ENCODE measurements at places on chromosomes 13 and 19. TPM values are rescaled to one million over a fixed set of nuclear protein-coding genes. Genes with fewer than 3 reads are reported as not detected.

DNA sequence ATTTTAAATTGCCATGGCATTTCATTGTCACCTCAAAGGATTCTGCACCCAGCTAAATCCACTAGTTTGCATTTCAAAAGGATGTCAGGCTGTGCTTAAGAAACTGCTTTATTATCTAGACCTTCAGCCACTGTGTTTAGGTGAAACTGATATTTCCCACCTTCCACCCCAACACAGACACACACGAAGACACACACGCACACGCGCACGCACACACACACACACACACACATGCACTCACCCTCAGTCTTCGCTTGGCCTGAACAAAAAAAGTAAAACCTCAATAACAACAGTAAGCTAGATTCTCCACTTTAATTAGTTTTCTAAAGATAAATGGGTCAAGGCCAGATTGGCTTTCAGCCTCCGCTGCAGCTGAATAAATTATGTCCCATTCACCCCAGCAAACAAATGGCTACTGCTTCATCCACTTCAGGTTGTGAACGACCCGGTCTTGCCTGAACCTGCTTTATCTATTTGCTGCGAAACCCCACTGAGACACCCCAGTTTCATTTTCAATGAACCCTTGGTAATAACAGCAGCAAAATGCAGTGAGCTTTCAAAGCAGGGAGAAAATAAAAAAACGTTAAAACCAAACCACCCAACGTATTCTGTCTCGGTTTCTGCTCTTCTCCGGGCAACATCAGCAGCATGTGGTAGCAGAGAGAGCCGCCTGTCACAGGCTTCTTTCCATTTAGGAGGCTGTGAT lies 166.8 kb downstream of the DCT start:
- H3K4me1 ChIP-seq: no peaks in the 10 kb centered on the region
- H3K4me3 ChIP-seq: no peak overlapping the region
- no peak overlapping the region for H3K27ac ChIP-seq
- DNase-seq: no peak
- no peaks in the 10 kb centered on the region for H3K27me3 ChIP-seq

GRCh38 chr19:54218259-54218658 lies 4.5 kb downstream of the LILRB3 start:
- no peaks in the 10 kb centered on the region for H3K4me1 ChIP-seq
- no peak overlapping the region for H3K4me3 ChIP-seq
- H3K27ac ChIP-seq: no peak overlapping the region
- H3K36me3 ChIP-seq: peaks cover 6% of the 10 kb centered on the region
- peaks cover 2% of the 10 kb centered on the region for H3K27me3 ChIP-seq

SUPT20H gene
- total RNA-seq: 60.3 TPM

- no peak overlapping the region for H3K4me3 ChIP-seq
- DNase-seq: no peak
- no peaks in the 10 kb centered on the region for H3K4me1 ChIP-seq
- no peak overlapping the region for H3K27ac ChIP-seq
- H3K36me3 ChIP-seq: no peaks in the 10 kb centered on the region
Observed at GRCh38 chr13:24196593-24197197, 36.2 kb downstream of the SPATA13 start.

TYROBP gene
- 367 TPM for total RNA-seq

CYP2A6 gene
- total RNA-seq: not detected

DNA sequence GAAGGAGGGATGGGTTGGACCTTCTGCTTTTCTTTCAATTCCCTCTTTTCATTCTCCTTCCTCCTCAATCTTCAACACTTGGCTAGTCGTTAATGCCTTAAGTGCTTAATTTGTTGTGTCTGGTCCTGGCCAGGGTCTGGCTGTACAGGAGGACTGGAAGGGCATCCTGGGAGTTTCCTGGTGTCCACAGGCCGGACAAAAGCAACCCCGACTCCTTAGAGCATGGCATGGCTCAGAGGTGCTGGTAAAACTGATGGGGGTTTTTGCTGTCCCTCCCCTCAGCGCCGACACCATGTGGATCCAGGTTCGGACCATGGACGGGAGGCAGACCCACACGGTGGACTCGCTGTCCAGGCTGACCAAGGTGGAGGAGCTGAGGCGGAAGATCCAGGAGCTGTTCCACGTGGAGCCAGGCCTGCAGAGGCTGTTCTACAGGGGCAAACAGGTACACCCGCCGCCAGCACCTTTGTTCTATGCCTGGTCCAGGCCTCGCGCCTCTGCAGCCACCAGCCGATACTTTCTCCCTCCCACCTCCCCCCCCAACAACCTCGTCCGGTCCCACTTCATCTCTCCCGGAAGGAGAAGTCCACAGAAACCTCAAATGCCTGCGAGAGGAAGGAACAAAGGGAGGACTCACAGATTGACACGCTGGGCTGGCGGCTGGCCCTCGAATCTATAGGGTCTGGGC lies 1.4 kb downstream of the UHRF1 start:
- DNase-seq: no peak
- no peak overlapping the region for H3K27ac ChIP-seq
- H3K27me3 ChIP-seq: peaks cover 5% of the 10 kb centered on the region
- peak overlapping the region; percentile 57 for H3K4me3 ChIP-seq
- H3K4me1 ChIP-seq: peaks cover 26% of the 10 kb centered on the region

- DNase-seq: no peak
- no peaks in the 10 kb centered on the region for H3K36me3 ChIP-seq
- H3K4me1 ChIP-seq: no peaks in the 10 kb centered on the region
- no peak overlapping the region for H3K4me3 ChIP-seq
- H3K27me3 ChIP-seq: no peaks in the 10 kb centered on the region
Observed at GRCh38 chr13:46071590-46072249, 19.2 kb upstream of the ZC3H13 start.

DNA sequence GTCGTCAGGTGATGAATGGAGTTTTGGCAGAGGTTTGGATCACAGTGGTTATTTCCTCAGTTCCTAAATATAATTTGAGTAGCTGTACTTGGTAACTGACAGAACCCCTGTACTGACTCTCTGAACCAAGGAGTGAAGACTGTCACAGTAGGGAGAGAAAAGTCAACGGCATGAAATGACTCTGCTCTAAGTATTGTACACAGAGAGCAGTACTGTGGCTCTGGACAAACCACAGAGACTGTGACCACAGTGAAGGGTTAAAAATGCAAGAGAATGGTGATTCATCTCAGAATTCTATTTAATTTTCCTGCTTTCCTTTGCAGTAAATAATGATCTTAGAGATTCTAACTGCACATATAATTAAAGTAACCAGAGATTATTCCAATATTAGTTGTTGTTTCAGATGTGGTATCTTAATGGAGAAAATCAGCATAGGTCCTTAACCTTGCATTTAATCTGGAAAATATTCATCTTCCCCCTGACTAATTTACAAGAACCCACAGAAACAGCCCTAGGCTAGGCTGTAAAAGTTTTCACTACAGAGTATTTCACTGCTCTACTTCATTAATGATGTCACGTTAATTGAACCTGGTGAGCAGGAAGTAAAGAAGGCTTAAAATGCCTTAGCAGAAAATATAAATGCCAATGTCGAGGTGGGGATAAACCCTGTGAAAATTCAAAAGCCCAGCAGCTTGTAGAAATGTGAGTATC lies 221.9 kb downstream of the LIG4 start:
- H3K4me3 ChIP-seq: no peak overlapping the region
- no peak overlapping the region for H3K27ac ChIP-seq
- no peak for DNase-seq
- no peaks in the 10 kb centered on the region for H3K4me1 ChIP-seq

KLK5 gene
- not detected for total RNA-seq

DNA sequence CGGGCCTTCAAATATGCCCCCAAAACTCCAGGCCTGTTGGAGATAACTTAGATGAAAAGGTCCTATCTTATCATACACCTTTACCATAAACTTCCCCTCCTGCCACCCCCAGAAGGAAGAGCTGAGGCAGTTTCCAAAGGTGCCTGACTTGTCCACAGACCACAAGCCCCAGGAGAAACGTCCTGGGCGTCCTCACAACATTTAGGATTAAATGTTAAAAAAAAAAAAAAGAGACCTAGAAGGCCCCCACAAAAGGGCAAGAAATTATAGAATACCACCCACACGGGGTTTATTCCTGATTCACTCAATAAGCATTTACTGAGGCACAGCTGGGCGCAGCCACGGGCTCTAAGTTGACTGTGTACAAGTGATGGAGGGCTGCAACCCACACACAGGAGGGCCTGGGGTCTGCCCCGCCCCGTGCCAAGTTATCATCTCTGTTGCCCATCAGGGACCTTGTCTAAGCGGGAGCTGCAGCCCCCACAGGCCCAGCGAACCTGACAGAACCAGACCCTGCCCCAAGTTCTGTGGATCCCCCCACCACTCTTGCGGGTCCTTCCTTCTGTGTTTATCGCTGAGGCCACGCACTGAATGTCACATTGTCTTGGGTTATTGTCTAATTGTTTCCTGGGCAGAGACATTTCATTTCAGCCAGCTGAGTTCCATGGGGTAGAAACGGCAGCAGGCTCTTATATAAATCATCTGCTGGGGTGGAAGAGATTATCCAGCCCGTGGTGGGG lies 83.0 kb upstream of the TM9SF2 start:
- DNase-seq: peak; percentile 57
- no peak overlapping the region for H3K4me3 ChIP-seq
- no peaks in the 10 kb centered on the region for H3K4me1 ChIP-seq
- H3K27ac ChIP-seq: no peak overlapping the region

GRCh38 chr13:114078461-114079451 lies 53.7 kb downstream of the RASA3 start:
- no peak overlapping the region for H3K27ac ChIP-seq
- peaks cover 8% of the 10 kb centered on the region for H3K4me1 ChIP-seq
- no peaks in the 10 kb centered on the region for H3K27me3 ChIP-seq
- peak; percentile 65 for DNase-seq
- H3K36me3 ChIP-seq: no peaks in the 10 kb centered on the region

DNA sequence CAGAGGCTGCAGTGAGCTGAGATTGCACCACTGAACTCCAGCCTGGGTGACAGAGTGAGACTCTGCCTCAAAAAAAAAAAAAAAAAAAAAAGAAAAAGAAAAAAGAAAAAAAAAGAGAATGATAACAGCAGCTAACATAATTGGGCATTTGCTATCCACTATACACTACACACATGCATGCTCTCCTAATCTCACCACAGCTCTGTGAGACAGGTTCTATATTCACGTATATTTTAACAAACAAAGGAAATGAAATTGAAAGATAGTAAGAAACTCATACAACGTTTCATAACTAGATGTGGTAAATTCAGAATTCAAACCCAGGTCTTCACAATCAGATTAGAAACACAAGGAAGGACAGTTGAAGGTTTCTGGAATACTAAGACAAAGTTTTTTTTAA lies 265.7 kb downstream of the DIAPH3 start:
- no peak overlapping the region for H3K27ac ChIP-seq
- DNase-seq: no peak
- H3K36me3 ChIP-seq: no peaks in the 10 kb centered on the region
- H3K27me3 ChIP-seq: no peaks in the 10 kb centered on the region
- H3K4me1 ChIP-seq: no peaks in the 10 kb centered on the region

DNA sequence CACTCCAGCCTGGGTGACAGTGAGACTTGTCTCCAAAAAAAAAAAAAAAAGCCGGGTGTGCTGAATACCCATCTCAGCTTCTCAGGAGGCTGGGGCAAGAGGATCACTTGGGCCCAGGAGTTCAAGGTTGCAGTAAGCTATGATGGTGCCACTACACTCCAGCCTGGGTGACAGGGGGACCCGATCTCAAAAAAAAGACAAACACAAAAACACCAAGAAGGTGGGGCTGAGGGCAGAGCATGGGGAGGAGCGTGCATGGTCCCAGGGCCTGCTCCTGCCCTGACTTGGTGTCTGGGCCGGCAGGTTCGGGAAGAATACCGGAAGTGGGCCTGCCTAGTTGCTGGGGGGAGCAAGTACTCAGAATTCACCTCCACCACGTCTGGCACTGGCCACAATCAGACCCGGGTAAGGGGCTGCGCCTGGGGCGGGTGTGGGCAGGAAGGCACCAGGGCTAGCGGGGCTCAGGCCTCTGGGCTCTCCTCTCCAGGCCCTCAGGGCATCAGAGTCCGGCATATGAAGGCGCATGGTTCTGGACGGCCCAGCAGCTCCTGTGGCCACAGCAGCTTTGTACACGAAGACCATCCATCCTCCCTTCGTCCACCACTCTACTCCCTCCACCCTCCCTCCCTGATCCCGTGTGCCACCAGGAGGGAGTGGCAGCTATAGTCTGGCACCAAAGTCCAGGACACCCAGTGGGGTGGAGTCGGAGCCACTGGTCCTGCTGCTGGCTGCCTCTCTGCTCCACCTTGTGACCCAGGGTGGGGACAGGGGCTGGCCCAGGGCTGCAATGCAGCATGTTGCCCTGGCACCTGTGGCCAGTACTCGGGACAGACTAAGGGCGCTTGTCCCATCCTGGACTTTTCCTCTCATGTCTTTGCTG lies 11.3 kb downstream of the DDX39A start:
- DNase-seq: no peak
- peaks cover 99% of the 10 kb centered on the region for H3K36me3 ChIP-seq
- no peaks in the 10 kb centered on the region for H3K27me3 ChIP-seq
- no peak overlapping the region for H3K27ac ChIP-seq
- peaks cover 5% of the 10 kb centered on the region for H3K4me1 ChIP-seq
- no peak overlapping the region for H3K4me3 ChIP-seq

GRCh38 chr13:43206838-43207237 lies 183.5 kb downstream of the DNAJC15 start:
- H3K27ac ChIP-seq: no peak overlapping the region
- no peaks in the 10 kb centered on the region for H3K27me3 ChIP-seq
- no peak overlapping the region for H3K4me3 ChIP-seq

DNA sequence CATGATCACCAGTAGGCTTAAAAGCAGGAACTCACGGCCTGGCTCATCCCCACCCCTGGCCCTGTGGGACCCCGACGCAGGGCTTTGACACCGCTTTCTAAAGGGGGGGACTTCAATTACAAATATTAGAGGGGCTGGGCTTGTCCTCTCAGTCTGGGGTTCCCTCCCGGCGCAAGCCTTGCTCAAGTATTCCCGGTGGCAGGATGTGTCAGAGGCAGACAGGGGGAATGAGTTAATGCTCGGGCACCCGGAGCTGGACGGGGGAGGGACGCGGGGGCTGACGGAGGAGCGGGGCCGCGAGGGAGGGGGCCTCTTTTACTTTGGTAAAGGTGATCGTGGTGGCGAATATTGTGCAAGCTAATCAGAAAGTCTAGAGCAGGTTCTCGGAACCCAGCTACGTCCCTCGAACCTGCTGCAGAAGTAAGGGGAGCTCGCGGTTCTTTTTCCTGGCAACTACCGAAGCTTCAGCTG lies 1.1 kb downstream of the FGF14 start:
- H3K36me3 ChIP-seq: no peaks in the 10 kb centered on the region
- H3K4me3 ChIP-seq: peak overlapping the region; percentile 55
- H3K27me3 ChIP-seq: peaks cover 18% of the 10 kb centered on the region
- peaks cover 5% of the 10 kb centered on the region for H3K4me1 ChIP-seq
- peak; percentile 64 for DNase-seq

- H3K27me3 ChIP-seq: no peaks in the 10 kb centered on the region
- H3K4me1 ChIP-seq: peaks cover 4% of the 10 kb centered on the region
- H3K4me3 ChIP-seq: no peak overlapping the region
- no peak overlapping the region for H3K27ac ChIP-seq
- peaks cover 84% of the 10 kb centered on the region for H3K36me3 ChIP-seq
Observed at GRCh38 chr19:55670280-55671053, 4.6 kb upstream of the EPN1 start.
